ENCODE measurements at places on chromosomes 7 and 10.

DNA sequence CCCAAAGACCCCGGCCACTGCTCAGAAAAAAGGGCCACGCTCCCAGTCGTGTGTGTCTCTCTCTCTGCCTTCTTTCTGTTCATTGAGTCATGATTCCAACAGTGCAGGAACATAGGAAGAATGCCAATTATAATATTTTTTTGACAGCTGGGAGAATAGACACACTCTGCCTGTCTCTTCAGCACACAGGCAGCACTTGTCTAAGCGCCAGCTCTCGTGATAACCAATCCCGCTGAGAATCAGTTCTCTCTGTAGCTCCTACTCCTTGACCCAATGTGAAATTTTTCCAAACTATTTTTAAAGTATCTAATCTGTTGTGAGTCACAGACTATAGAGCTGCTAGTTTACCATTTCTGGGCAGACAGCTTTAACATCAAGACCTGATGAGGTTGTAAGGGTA, 145.7 kb upstream of the RHEB start:
- peak; percentile 69 for DNase-seq

DNA sequence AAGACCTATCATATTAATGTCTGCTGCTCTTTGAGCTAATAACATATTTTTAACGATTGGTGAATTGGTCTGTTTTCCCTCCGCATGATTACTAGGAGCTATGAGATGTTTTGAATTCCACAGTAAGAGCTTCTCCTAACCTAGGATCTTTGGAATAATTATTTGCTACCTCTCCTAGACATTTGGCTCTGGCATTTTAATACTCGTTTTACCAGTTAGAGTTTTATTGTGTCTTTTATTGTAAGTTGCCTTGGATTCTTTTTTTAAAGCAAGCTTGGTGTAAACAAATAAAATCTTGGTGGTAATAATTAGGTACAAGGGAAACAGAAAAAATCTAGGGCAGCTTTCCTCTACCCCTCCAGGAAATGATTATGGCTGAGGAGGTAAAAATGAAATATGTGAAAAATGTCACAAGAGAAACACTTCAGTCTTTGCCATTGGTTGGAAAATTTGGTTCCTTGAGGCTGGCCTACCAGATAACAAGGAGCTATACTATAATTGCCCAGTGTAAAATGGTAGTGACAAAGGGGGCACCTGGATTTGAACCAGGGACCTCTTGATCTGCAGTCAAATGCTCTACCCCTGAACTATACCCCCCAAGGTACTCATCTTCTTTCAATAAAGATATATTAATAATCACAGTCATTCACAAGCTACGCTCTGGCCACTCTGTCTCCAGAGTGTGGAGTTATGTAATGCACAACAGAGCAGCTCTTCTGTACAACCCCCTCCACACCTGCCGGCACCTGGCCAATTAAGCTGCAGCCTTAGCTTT, 85.4 kb downstream of the ZNF777 start:
- DNase-seq, result no peak

DNA sequence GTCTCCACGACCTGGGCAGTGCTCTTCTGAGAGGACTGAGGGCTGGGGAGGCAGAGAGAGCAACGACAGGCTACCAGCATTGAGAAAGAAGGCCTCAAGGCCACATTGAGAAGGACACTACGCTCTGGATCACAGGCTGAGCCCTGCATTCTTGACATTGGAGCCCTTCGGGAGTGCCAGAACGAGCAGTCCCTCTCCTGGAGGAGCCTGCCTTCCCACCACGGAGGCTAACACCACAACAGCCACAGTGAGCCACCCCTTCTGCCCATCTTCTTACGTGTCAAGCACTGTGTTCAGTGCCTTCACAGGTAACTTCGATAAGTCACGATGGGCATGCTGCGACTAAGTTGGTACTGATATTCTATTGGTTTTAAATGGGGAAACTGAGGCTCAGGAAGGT, 267.8 kb downstream of the RPS24 start:
- DNase-seq, result no peak

DNA sequence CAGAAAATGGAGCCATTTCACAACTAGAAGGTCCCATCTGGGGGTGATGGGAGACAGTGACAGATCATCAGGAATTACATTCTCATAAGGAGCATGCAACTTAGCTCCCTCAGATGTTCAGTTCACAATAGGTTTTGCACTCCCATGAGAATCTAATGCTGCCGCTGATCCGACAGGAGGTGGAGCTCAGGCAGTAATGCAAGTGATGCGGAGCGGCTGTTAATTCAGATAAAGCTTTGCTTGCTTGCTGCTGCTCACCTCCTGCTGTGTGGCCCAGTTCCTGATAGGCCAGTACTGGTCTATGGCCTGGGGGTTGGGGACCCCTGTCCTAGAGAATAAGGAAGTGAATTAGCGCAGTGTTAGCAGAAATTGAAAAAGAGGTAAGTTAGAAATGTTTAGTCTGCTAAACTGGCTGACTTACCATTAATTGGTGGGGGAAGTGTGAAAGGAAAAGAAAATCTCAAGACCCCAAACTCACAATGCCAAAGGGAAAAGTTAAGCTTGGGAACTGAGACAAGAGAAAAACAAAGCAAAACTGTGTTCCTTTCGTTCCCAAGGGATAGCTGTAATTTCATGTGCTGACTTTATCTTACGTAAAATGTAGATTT, 76.4 kb downstream of the LYZL2 start:
- DNase-seq, result no peak

DNA sequence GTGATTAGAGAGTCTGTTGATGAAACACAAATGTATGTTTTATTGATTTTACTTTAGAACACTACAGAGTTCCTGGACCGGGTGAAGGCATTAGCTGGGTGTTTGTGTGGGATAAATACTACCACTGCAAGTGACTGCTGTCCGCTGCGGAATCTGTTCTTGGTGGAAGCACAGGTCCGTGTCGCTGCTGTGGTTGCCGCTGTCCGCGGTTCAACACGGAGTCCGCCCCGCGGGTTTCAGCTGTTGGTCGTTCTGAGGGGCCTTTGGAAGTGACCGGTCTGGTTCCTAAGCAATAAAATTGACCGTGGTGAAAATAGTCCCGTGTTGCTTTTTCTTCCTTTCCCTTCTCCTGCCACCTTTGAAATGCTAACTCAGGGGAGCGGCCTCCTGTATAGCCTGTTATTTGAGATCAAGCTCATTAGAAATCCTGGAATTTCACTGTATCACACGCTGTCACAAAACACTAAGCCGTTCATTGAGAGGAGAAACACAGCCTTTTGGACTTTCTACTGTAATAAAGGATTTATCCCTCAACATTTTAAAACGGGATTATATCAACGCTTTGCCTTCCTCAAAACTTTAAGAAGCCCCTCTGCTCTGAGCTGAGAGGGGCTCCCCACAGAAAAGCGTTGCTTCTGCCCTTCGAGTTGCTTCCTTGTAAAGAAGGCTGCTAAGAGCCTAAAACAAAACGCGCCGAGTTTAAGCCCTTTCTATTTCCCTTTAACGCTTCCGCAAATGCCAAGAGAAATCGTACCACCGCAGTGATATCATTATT, 2.6 kb downstream of the NKX6-2 start:
- peak; percentile 16 for DNase-seq

- DNase-seq, result no peak
Observed at GRCh38 chr7:86949052-86949778, 110.2 kb downstream of the ELAPOR2 start.

DNA sequence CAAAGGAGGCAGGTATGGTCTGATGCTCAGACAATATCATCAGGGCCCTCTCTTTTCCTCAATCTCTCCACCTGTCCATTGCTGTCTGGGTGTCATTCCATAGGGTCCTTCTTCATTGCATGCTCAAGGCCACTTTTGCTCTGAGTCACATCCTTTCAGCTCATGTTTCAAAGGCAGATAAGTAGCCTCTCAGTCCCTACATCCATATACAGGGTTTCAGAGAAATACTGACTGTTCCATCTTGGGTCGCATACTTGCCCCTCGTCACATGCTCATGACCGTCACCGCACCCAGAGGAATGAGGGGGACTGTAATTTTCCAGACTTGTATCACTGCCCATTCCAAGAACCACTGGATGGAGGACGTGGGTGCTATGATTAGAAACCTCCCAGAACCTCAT, 93.4 kb downstream of the FAM107B start:
- DNase-seq, result no peak

- DNase-seq, result no peak
Observed at GRCh38 chr10:12721334-12721733, 280.2 kb downstream of the CCDC3 start.

GRCh38 chr7:124443762-124444161, 321.8 kb downstream of the GPR37 start:
- DNase-seq, result no peak

DNA sequence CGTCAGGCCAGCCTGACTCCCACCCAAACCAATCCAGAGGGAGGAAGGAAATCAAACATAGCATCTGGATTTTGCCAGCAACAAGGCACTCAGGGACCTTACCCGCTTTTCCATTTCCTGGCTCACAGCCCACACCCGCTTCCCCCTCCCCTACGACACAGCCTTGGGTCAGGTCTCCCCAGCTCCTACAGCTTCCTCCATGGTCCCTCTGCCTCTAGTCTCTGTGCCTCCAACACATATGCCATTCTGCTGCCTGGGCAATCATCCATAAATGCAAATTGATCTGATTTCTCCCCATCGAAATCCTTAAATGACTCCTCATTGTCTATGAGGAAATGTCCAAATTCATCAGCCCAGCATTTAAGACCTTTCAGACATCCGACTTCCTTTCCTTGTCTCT, 53.2 kb upstream of the CUX1 start:
- DNase-seq, result no peak

GRCh38 chr10:8817299-8817698, 762.8 kb downstream of the GATA3 start:
- no peak for DNase-seq

- DNase-seq, result no peak
Observed at GRCh38 chr10:11093771-11094736, 76.4 kb downstream of the CELF2 start.

DNA sequence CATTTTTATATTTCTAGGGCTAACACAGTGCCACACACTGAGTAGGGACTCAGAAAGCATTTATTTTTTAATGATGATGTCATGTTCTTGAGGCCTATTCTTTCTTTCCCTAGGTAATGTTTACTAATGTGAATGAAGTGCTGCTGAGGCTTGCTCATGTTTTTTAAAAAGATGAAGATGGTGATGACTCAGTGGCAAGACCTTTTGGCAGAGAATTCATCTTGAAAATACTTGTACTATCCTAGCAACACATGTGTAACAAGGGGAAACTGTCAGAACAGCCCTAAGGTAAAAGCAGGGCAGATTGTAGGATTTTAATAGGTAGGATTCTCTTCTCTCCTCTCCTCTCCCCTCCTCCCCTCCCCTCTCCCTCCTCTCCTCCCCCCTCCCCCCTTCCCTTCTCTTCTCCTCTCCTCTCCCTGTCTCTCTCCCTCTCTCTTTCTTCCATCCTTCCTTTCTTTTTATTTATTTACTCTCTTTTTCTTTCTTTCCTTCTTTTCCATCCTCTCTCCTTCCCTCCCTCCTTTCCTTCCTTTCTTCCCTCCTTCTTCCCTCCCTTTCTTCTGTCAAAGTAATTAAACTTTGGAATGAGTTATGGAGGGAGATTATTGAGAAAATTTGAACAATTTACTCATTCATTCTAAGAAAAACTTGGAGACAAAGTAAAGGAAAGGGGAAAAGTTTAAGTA, 75.3 kb downstream of the ZNF92 start:
- DNase-seq, result peak; percentile 83

GRCh38 chr7:5284304-5285281, 1.9 kb downstream of the SLC29A4 start:
- DNase-seq, result peak; percentile 49

DNA sequence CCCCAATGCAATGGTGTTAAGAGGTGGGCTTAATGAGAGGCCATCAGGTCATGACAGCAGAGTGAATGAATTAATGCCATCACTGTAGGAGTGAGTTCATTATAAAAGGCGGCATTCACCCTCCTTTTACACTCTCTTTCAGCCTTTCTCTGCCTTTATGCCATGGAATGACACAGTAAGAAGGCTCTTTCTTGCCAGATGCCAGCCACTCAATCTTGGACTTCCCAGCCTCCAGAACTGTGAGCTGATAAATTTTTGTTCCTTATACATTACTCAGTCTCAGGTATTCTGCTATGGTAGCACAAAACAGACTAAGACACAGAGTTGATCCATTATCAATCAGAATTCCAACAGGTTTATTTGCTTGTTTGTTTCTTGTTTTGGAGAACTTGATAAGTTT, 3.2 kb downstream of the TCAF1 start:
- DNase-seq, result no peak

DNA sequence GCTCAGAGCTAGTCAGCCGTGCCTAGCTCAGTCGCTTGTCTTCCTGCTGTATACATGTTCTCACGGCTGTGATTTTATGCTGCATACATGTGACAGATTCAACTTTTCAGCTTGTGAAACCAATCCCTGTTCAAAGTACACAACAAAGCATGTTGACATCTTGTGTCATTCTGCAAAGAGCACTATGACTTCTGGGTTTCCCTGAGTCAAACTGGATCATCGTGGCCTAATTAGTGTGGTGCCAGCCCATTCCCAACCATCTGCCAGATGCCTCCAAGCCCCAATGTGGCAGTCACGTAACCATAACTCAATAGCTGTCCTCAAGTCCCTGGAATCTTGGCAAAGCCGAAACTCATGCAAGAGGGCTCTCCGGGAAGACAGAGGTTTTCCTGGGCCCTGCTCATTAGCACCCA, 144.8 kb downstream of the MYOF start:
- no peak for DNase-seq

DNA sequence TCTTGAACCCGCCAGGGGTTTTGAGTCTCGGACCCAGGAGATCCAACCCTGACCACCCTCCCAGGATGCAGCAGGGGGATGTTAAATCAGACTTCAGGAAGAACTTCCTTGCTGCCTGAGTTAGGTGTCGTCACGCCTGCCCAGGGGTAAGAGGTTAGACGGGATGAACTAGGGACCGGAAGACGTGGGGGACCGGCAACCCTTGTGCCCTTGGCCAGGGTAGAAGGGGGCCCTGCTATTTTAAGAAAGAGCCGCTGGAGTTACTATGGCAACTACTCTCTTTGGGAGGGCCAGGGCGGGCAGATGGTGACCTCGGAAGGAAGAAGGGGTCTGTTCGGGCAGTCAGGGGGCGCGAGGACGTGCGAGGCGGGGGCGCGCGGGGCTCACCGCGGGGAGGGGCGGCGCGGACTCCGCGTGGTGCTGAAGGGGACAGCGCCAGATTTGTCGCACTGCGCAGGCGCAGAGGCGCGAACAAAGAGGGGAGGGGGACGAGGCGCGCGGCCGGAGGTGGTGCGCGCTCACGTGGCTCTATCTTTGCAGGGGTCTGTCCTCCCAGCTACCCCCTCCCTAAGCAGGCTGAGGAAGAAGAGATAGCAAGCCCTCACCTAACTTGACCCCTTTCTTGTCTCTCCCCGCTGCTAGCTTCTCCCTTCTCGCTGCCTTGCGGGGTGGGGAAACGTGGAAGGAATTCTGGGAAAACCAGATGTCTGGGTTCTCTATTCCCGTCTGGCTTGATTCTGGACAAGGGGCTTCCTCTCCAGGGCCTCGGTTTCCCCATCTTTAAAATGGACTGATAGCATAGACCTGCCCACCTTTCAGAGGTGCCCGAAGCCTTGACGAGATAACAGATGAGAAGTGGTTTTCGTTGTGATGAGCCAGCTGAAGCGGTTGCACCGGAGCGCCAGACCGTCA, 940 bp upstream of the PSD start:
- DNase-seq, result peak; percentile 69

DNA sequence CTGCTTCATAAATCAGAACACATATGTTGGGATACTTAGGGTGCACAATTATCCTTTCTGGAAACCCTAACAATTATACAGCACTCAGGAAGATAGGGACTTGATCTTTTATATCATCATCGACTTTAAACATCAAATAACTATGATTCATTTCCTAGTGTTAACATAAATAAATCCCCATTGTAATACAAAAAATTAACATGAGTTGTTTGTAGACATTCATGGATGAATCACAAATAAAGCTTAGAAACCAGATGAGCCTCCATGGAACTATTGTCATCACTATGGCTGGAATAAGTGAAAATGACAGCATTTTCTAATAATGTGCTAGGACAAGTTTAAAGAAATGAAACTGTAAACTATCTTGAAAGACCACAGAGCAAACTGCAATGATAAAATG, 821.7 kb downstream of the GATA3 start:
- no peak for DNase-seq
